H9 (cell line): ENCODE measurements at places on chromosomes 6 and 20. TPM values are rescaled to one million over a fixed set of nuclear protein-coding genes. Genes with fewer than 3 reads are reported as not detected.
A peak's percentile ranks its signal among the peaks of the same experiment; 100 is the strongest.

- DNase-seq = no peak
Measured at GRCh38 chr20:39855799-39856198, 833.2 kb downstream of the MAFB start.

DNA sequence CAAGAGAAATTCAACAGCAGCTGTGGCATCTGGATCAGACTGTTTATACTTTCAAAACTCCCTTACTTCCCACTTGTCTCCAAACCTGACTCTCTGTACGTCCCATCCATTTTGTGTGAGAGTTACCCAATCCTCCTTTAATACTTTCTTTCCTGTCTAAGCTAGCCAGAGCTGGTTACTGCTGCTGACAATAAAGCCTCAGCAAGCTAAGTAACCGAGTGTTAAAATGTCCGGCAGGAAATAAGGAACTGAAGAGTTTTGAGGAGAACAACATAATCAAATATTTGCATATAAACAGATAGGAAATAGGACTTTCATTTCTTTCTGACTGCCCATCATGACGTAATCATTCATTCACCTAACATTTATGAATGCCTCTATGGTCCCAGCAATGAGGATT, 11.6 kb downstream of the TMEM30A start:
- no peak for DNase-seq

DNA sequence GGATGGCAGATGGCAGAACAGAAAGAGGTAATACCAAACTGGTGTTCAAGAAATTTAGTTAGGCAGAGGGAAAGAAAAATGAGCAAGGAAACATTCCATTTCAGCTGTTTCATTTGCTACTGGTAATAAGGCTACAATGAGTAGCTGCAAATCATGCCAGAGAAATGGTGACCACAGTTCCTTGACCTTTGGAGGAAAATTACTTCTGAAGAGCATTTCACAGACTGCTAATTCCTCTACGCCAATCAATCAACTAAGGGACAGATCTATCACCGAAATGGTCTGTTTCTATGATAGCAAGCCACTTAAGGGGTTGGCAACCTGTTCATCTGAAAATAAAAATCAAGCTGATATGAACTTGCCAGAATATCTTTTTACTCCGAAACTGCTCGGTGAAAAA, 119.5 kb downstream of the PTPRK start:
- DNase-seq = no peak

GRCh38 chr6:85498596-85499258, 48.8 kb downstream of the NT5E start:
- DNase-seq = no peak

- DNase-seq = no peak
Measured at GRCh38 chr20:57680131-57680716, 29.6 kb downstream of the PMEPA1 start.

- DNase-seq = no peak
Measured at GRCh38 chr6:9503111-9503761, 911.6 kb downstream of the TFAP2A start.

DNA sequence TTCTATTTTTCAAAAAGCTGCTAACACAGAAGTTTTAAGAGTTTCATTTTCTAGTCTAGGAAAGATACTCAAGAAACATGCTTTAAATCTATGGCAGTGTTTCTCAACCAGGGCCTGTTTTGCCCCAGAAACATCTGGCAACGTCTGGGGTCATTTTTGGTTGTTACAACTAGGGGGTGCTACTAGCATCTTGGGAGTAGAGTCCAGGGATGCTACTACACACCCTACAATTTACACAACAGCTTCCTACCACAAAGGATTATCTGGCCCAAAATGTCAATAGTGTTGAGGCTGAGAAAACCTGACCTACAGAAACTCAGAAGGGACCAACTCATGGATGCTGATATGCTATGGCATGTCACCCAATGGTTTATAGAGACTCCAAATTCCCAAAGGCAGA, 24.4 kb downstream of the SERAC1 start:
- peak; percentile 36 for DNase-seq

DNA sequence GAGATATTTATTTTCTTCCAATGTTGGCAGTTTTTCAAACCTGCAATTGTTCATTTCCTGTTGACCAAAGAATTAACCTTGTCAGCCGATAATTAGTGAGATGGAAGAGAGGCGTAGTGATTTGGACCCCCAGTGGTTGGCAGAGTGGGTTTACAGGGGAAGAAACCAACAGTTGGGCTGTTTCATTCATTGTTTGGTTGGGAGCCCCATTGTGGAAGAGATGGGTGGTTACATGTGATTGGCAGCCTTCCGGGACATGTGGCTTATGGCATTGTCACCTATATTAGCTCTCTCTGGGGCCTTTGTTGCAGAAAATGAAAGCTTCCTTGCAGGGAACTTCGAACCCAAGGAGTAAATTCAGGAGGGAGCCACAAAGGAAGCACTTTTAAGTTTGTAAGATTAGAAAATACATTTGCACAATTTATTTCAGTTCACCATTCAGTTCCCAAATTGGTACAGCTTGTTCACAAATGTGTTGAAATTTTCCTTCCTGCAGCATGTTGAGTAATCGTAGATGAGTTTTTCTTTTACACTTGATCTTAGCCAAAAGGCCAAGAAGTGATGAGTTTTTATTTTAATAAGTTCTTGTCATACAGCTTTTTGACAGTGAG, 50.3 kb upstream of the CDKAL1 start:
- DNase-seq = no peak

- DNase-seq = peak; percentile 16
Measured at GRCh38 chr6:43972913-43973300, 154.3 kb downstream of the MRPL14 start.

- DNase-seq = no peak
Measured at GRCh38 chr6:14339711-14340584, 222.4 kb downstream of the CD83 start.

GRCh38 chr20:24444526-24445190, 24.8 kb upstream of the SYNDIG1 start:
- no peak for DNase-seq

GRCh38 chr6:31655349-31656237, at the start of gene APOM:
Gene APOM, plus strand, starts transcription at chr6:31655894. Its CDS starts 73 bp downstream, at chr6:31655967.
- DNase-seq = no peak

DNA sequence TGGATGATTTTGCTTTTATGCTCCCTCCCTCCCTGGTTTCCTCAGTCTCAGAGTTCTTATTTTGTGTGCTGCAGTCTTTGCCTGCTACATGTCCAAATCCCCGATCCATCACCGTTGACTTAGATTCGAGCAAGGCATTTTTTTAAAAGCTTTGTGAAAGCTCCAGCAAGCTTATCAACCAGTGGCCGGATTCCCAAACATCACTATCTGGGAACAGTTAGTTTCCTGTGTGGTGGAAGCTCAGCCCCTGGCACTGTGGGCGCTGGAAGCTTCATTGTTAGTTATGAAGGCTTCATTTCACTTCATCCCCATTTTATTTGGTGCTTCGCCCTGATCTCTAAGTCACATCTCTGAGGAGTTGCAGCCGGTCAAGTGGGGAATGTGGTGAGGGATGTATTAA, 44.7 kb downstream of the DEK start:
- DNase-seq = no peak

DNA sequence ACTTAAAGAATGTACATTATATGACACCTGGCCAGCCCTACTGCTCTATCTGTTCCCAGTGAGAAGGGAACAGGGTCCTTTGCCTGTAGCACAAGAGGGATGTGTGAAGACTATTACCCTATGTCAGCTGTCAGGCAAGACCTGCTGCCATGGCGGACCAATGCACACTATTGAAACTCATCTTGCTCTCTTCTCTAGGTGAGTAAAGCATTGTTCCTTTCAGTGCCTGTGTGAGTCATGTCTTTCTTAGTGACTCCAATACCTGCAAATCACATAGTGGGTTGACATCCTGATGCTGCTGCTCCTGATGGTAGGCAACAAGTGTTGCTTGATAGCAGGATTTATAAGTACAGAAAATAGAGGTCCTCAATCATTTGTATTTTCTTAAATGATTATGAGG, 48.8 kb upstream of the SYNCRIP start:
- no peak for DNase-seq

GRCh38 chr6:161074496-161075121, 83.0 kb downstream of the MAP3K4 start:
- no peak for DNase-seq

- no peak for DNase-seq
Measured at GRCh38 chr6:37679539-37680476, 17.9 kb downstream of the MDGA1 start.

DNA sequence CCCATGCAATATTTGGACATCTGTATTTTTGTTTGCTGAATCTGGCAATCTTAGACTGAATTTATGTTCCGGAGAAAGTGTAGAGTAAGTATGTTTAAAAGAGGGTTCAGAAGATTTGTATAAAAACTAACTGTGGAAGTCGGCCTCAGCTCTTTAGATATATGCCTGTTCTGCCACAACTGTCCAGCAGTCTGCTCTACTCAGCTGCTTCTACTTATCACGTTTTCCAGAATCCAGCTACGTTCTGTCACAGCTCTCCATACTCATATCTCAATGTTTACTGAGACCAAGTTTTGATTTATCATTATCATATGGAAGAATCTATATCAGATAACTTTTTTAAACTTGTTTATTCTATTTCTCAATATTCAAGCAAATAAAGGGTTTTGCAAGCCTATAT, 721.3 kb downstream of the EYS start:
- no peak for DNase-seq

- no peak for DNase-seq
Measured at GRCh38 chr6:1858196-1858595, 248.5 kb downstream of the FOXC1 start.

DNA sequence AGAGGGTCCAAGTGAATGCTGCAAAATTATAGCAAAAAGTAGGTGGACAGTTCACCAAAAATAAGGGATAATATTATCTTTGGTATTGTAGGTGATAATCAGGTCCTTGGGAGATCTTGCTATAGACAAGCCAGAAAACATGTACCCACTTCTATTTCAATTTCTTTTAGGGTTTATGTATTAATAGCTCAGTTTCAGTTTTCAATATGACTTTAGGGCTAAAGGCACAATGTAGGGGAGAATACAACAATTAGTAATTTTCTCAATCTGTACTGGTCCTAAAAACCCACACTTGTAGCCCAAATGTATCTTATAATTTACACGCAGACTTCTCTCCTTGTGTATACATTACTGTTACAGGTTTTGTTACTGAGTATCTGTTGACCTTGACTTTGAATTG, 307.0 kb upstream of the ID4 start:
- DNase-seq = no peak

- no peak for DNase-seq
Measured at GRCh38 chr6:12533586-12533985, 183.0 kb upstream of the PHACTR1 start.

DNA sequence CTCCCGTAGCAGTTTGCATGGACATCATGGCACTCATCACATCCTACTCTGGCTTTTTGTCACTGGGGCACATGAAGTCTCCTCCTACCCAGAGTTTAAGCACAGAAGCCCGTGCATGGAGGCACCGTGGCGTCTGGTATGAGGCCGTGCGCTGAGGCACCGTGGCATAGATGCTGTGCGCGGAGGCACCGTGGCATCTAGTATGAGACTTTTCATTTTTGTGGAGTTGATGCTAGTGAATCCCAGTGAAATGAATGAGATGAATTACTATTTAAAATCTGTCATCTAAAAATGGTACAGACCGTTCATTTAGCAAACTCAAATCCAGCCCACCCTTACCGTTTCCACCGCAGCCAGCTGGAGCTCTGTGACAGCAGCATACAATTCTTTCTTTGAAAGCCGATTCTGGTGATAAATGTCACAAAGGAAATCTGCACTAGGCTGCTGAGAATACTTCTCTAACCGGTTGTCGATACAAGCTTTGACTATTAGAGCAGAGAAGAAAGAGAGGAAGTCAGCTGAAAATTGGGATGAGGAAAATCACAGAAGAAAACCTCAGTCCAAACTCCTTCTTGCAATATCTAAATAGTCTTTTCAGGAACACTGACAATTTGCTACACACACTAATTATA, 11.3 kb downstream of the CYP24A1 start:
- DNase-seq = no peak

DNA sequence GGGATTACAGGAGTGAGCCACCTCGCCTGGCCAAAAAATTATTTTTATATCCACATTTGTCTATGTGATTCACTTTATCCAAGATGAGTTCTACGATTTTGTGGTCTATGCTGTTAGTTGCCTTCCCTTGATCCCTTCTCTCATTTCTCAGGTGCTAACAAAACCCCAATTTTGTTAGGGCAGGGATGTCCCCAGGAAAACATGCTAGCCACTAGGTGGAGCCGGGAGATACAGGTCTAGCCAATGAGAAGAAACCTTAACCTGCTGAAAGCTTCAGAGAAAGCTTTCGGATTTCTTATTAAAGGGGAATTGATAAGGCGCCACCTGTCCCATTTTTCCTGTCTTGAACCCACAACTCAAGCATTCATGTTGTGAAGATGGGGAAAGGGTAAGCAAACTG, 167.4 kb upstream of the OLIG3 start:
- DNase-seq = peak; percentile 45

- DNase-seq = no peak
Measured at GRCh38 chr20:63036291-63036690, 29.5 kb upstream of the BHLHE23 start.

DNA sequence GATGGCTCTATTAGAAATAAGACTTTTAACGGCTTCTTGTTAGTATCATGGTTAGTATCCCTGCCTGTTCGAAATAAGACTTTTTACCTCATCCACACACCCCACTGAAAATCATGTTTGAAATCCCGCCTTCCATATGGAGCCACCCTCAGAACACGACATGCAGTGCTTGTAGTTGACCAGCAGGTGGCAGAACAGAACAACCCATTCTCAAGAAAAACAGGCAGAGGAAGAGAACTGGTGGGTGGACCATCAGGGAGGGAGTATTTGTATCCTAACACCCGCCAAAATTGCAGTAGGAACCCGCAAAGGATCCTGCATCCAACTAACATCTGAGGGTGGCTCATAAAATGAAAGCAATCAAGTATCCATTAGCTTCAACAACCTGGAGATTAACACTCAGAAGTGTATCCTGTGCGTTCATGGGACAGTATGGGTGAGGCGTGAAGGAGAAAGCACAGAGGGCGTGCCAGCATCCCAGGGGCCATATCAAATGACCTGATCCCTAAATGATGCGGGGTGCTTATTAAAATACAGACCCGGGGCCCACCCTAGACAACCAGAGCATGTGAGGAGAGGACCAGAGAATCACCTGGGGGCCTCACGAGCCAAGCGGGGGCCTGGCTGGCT, 89.6 kb upstream of the NHSL1 start:
- peak; percentile 72 for DNase-seq

GRCh38 chr20:8547035-8547650, 415.1 kb downstream of the PLCB1 start:
- no peak for DNase-seq

DNA sequence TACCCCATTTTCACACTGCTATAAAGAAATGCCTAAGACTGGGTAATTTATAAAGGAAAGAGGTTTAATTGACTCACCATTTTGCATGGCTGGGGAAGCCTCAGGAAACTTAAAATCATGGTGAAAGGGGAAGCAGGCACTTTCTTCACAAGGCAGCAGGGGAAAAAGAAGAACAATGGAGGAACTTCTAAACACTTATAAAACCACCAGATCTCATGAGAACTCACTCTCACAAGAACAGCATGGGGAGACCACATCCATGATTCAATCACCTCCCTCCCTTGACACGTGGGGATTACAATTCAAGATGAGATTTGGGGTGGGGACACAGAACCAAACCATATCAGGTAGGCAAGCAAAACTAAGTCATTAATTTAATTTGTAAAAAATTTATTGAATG, 343.2 kb downstream of the FRK start:
- no peak for DNase-seq

The HBS1L gene
- total RNA-seq = 104 and 110 TPM in 2 replicates

The CENPW gene
- total RNA-seq = 82.3 and 88.2 TPM in 2 replicates

The TNXB gene
- 5.0 and 5.2 TPM in 2 replicates for total RNA-seq

The FOXF2 gene
- not detected in 2 replicates for total RNA-seq

The SLC52A3 gene
- total RNA-seq = 3.2 and 3.3 TPM in 2 replicates

The TXLNB gene
- total RNA-seq = 0.04 TPM in 1 of 2 replicates, not detected in the other

The RHAG gene
- total RNA-seq = not detected in 2 replicates

The BPIFB4 gene
- not detected in 2 replicates for total RNA-seq
